Fibroblast of skin of abdomen (primary cell): ENCODE measurements at places on chromosomes 5 and 9.
A peak's percentile ranks its signal among the peaks of the same experiment; 100 is the strongest.

GRCh38 chr9:80954521-80954920, 734.8 kb downstream of the TLE1 start:
- DNase-seq, result no peak

GRCh38 chr9:86547571-86547970, 193.4 kb upstream of the TUT7 start:
- no peak for DNase-seq

DNA sequence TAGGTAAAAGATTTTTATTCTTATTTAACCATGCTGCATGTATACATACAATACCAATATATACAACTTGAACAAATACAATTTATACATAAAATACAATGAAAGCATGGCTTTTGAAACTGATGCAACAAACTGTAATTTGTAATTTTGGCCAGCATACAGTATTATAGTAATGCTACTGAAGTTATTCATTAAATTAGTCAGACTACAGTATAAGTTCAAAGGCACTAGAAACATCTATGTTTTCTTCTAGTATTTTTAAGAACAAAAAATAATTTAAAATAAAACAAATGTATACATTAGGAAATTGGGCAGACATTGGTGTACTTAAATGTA, 18.8 kb downstream of the IL4 start:
- DNase-seq, result peak; percentile 63

- DNase-seq, result no peak
These were observed 58.7 kb downstream of the SLC46A2 start for GRCh38 chr9:112831969-112832368.

- DNase-seq, result no peak
These were observed 17.0 kb upstream of the ADAM19 start for GRCh38 chr5:157592594-157592993.

DNA sequence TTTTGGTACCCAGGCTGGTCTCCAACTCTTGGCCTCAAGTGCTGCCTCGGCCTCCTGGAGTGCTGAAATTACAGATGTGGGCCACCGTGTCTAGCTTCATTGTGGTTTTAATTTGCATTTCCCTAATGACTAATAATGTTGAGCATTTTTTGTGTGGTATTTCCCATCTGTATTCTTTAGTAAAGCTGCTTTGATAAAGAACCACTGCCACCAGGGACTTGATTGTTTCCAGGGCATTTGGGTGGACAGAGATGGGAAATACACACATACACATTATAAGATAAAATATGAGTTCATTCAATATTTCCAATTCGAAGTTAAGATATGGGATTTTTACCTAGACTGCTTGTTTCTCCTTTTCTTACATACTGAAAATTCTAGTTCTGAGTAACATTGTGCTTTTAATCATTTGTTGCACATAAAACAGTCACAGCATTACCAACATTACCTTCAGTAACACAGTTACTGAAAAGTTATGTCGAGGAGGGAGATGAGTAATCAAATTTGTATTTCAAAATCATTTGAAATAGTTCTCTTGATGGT, 28.9 kb downstream of the HABP4 start:
- DNase-seq, result peak; percentile 68

GRCh38 chr9:112194969-112195431, 19.9 kb upstream of the SUSD1 start:
- no peak for DNase-seq

- DNase-seq, result peak; percentile 50
These were observed 114.8 kb upstream of the COL5A1 start for GRCh38 chr9:134526584-134527477.

DNA sequence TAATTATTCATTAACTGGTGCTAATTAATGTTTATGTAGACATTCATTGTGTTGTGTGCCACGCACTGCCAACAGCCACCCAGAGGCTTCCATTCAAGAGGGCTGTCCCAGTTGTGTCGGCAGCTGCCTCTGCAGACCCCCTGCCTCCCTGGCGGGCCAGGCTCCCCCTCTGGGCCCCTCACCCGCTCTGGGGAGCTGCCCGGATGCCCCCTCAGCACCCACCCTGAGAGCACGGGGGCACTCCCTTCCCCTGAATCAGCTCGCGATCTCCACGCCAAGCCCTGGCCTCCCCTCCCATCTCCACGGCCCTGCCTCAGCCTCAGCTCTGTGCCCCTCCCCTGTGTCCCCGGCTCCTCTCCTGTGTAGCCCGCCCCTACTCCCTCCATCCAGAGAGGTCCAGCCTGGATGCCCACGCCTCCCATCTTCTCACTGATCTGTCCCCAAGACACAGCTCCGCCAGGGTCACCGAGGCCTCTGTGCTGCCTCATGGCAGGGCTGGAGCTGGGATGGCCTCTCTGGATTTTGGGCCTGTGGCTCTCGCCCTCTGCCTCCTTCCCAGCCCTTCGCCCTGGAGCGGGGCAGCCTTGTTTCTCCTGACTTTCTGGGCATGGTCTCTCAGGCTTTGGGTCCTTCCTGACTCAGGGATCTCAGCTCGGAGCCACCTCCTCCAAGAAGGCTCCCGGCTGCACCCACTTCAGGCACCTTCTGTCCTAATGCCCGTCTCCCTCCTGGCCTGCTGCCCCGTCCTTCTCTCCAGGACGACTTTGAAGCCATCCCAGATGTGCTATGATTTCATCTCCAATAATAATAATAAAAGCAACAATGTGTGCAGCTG, 16.0 kb upstream of the SLC9A3 start:
- DNase-seq, result no peak

DNA sequence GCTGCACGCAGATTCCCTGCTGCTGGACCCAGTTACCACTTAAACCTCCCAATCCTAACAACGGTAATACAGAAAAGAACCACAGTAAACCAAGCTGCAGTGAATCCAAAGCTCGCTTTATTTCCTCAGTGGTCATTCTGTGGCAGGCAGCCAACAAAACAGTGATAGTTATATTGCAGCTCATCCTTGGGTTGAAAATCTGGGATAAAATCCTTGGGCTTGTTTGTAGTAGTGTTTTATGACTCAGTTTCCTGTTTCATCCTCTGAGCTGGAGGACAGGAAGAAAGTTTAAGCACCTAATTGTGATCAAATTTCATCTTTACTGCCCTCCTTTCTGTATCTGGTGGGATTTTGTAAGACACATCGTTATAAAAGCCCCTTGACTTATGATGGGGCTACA, 31.4 kb downstream of the HMGCR start:
- DNase-seq, result peak; percentile 18

- DNase-seq, result no peak
These were observed 11.3 kb upstream of the ANKH start for GRCh38 chr5:14882658-14883580.

DNA sequence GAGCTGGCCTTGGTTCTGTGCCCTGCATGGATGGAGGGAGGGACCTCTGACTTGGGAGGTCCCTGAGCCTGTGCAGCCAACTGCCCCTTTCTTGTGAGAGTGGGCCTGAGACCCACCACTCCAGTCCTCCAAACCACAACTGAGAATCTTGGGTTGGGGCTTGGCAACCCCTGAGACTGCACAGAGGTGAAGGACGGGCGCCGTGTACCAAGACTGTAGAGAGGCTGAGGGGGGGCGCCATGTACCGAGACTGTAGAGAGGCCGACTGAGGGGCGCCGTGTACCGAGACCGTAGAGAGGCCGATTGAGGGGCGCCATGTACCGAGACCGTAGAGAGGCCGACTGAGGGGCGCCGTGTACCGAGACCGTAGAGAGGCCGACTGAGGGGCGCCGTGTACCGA, 59.3 kb upstream of the CACNA1B start:
- DNase-seq, result no peak

DNA sequence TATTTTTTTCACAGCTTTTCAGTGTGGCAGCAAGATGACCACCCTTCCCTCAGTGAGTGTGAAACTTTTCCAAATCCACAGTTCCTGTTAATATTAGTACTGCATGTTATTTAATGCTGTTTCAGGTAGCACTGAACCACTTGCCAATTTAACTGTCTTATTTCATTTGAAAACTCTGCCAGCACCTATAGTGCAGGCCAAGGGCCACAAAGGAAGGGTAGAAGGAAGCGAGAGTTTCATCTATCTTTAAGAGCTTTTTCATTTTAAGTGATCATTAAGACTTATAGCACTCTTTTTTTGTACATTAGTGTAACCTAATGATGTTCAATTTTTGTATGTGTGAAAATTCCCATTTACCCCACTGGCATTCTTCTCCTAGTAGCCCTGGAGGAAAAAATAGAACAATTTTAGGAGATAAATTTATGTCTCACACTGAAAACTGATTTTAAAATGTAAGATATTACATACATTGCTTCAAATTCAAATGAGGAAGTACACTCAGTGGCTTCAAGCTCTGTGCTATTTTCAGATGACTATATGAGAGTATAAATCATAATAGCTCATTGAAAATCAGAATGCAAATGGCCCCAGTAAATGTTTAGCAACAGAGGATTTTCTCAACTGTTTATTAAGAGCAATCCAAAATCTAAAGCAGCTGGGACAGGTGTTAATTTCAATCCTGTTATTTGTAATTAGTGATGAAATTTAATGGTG, 820.5 kb downstream of the PTPRD start:
- no peak for DNase-seq

DNA sequence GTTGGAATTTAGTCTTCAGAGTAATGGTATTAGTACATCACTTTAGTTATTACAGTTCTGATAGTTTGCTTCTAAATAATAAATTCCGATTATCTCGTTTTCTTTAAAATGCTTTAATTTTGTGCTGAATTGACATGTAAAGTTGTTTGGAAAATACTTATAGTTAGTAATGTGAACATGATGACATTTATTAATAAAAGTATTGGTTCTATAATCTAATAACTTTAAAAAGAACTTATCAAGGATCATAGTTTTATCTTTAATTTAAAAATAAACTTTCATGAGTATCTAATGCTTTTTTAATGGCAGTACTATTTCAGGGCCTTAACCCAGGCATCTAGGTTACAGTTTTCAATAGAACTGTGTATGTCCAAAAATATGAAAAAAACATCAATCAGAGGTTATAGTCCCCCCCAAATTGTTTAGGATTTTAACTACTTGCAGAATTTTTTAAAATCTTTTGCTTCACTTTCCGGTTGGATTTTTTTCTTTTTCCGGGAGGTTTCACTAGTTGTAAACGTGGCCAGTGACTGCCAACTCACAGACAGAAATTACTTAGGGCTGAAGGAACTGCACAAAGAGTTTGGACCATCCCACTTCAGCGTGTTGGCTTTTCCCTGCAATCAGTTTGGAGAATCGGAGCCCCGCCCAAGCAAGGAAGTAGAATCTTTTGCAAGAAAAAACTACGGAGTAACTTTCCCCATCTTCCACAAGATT, 680 bp downstream of the GPX8 start:
- peak; percentile 97 for DNase-seq

DNA sequence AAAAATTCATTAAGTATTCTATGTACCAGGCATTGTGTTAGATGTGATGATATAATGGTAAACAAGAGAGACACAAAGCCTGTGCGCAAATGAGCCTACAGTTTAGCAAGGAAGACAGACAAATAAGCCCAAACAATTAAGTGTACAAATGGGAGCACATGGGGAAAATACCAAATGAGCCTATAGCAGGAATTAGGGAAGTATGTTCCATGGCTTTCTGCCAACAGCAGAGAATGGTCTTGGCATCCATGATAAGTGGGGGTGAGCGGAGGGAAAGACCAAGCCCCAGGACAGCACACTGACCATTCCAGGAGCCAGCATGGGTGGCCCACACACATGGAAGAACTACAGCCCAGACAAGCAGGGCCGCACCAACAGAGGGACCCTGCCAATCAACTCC, 369.7 kb downstream of the DEPDC1B start:
- no peak for DNase-seq

GRCh38 chr5:161058781-161059180, 206.8 kb upstream of the ATP10B start:
- DNase-seq, result peak; percentile 72

GRCh38 chr9:85995599-85995998, 54.7 kb downstream of the NAA35 start:
- no peak for DNase-seq

DNA sequence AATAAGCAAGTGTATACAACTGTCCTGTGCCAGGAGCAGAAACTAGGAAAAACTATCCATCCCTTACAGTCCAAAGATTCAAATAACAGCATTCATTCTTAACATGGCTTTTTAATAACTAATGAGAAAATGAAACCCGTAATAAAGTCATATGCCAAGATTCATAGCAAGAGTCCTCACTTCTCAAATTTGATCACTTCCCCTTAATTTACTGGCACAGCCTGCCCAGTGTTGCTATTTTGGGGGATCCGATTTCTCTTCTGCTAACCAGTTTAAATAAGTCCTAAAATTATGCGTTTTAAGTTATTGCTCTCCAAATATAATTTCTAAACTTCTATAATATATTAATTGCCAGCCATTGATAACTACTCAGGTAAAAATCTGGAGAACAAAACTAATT, 177.0 kb upstream of the PTGER4 start:
- no peak for DNase-seq

GRCh38 chr9:91496351-91496750, 72.7 kb upstream of the NFIL3 start:
- no peak for DNase-seq

DNA sequence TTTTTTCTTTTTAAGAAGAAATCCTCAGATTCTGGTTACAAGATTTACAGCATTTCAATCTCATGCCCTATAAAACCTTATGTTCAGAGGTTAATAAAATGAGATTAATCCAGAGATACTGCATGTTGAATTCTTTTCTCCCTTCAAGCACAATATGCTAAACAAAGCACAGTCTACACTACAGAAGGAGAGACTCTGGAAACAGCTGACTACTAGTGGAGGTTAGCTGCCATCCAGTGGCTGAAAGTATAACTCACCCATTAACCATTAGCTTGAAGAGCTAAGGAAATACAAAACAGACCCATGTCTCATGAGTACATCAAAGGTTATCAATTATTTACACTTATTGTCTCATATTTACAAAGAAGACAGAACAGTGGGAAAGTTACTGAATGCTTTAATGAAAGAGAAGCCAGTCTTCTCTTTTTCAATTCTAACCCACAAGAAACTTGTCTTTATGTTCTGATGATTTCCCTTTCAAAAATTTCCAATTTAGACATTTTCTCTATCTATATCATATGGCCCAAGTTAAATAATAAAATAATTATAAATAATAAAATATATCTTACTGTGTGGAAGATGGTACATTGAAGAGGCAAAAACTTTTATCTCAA, 12.7 kb upstream of the DNAH5 start:
- peak; percentile 61 for DNase-seq

- peak; percentile 56 for DNase-seq
These were observed 207.0 kb upstream of the MAP3K1 start for GRCh38 chr5:56608217-56608925.

DNA sequence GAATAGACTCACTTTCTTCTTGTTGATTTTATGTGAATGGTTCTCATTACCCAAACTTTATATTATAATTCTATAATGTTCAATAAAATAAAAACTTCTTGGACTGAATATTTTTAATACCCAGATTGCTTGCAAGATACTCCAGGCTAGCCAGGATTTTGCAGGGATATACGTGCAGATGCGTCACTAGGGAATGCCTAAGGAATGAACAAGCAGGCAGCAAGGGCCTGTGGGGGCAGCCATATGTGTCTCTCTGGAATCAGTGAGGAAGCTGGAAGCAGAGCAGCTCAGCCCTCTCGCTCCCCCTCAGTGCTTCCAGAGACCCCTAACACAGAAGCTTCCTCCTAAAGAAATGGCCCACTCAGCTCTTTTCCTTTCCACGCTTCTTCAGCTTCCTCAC, 457.4 kb downstream of the CCDC171 start:
- DNase-seq, result peak; percentile 70
